ENCODE measurements at places on chromosomes 7 and 10.
A peak's percentile ranks its signal among the peaks of the same experiment; 100 is the strongest.

DNA sequence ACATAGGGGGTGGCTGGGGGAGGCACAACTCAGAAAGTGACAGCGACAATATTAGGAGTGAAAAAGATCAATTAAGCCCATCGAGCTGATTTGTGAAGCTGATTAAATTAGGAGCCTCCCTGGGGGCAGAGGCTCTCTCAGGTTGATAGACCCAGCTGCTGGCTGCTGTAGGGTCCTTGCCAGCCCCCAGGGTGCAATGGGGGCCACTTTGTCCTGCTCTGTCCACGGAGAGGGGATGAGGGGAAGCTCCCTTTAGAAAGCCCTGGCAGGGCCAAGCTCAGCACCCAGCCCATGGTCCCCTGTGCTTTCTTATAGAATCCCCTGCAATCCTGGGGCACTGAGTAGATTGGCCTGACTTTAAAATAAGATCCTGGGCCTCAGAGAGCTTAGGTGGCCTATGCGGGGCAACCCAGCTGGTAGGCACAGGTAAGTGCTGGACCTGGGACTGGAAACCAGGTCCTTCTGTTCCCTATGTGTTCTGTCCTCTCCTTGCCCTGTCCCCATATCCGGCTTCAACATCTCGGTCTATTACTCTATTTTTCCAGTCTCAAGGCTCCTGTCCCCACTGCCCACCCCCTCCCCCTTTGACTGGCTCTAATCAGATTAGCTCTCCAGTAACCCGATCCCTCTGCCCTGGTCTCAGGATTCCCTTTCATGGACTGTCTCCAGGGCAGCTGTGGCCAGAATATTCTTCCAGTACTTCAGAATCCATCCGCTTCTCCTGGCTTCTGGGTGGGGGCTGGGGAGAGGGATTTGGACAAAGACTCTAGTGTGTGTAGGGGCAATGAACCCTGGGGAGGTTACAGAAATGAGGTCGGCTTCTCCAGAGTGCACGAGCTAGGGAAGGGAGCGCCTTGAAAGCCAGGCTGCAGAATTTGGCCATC lies 259.6 kb downstream of the RPS24 start:
- DNase-seq: no peak

GRCh38 chr7:96277921-96278320 lies 44.0 kb downstream of the SLC25A13 start:
- DNase-seq: no peak

GRCh38 chr7:101740981-101741725 lies 76.3 kb upstream of the CUX1 start:
- no peak for DNase-seq

DNA sequence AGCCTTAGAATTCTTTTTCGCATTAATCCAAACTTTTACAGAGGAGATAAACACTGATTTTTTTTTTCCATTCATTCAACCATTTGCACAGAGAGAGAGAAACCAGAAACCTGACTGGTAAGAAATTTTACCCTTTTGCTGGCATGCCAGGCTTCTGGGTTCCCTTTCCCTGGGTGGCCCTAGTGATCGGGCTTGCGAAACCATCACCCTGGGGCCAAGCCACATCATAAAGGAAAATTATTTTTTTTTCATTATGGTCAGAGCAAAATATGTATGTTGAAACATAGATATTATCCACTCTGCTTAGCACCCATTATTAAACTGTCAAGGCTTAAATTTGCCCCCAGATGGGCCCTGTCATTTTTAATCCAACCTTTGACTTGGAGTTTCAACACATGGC lies 55.4 kb upstream of the INHBA start:
- no peak for DNase-seq

- DNase-seq: no peak
Observed at GRCh38 chr10:1402816-1403507, 334.4 kb downstream of the ADARB2 start.

DNA sequence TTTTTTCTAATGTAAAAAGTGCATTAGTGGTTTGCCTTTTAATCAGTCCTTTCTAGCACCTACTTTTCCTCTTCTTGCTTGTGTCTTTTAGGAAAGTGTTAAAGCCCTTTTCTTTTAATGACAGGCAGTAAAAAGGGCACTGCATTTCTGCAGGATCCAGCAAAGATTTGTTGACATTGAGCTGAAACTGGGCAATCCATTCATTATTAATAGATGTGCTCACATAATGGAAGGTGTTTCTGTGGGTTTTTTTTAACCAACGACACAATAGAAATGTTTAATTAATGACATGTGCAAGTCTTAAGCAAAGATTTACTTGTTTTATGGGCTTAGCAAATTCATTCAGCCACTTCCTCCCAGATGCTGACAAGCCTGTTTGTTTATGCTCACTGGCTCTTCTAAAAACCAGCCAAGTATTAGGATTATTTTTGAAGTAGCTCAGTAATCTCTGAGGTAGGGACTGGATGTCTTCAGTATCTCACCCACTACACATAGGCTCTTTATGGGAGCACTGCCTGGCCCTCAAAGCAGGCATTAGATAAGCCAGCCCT lies 1201.1 kb downstream of the SORCS1 start:
- DNase-seq: no peak

DNA sequence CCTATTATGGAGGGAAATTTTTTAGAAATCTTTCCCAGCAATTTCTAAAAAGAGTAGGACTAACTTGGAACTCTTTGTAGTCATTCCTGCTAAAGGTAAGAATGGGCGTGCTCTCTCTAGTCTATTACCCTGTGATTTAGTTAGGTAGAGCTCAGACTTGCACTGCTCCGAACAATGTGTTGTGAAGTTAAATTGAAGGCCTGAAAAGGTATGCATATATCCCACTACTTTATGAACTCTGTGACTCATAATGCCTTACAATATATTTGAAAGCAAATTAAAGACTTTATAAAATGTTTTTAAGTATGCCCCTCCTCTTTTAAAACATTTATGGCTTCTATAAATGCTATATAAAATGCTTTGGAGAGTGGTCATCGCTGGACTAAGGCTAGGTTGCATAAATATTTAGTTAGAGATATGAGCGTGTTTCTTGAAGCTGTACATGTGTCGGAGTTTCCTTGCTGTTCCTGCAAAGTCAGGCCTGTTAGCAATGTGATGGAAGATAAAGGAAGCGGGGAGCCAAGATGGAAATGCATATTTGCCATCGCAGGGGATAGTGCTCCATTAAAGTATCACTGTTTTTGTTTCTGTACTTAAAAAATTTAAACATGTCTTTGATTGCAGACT lies 761.4 kb downstream of the LRMDA start:
- no peak for DNase-seq

GRCh38 chr10:29414501-29414900 lies 125.6 kb downstream of the LYZL1 start:
- no peak for DNase-seq

- no peak for DNase-seq
Observed at GRCh38 chr10:48940372-48940771, 732 bp upstream of the LRRC18 start.

GRCh38 chr10:44307691-44308090 lies 77.2 kb downstream of the CXCL12 start:
- no peak for DNase-seq

DNA sequence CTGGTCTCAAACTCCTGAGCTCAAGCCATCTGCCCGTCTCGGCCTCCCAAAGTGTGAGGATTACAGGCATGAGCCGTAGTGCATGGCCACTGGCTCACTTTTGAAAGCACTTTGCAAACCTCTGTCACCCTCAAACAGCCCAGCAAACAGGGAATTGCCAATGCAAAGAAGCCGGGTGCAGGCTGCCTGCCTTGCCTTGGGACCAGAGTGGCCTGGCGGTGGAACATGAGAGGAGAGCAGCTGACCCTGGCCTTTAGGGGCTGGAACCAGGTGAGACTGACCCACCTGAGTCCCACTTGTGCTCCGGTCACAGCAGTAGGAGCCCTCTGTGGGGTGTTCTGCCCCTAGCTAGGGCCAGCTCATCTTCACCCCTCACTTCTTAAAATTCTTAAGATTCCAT lies 237.1 kb upstream of the GALNT17 start:
- no peak for DNase-seq

DNA sequence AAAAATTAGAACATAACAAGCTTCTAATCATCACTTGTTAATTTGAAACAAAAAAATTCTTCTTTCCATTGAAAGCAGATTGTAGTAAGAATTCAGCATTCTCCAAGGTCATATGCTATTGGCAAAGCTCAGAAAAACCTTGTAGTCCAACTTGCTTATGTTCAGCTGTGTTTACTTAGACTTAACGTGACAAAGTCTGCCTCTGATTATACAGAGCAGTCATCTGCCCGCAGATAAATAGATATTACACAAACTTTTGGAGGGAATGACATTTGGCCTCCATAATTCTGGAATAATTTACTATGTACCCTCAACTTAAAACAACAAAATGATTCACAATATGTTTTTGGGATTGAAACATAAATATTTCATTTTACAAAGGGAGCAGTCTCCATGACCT lies 45.8 kb downstream of the MKX start:
- DNase-seq: no peak

GRCh38 chr10:79347894-79348639 lies 798 bp downstream of the PPIF start:
- peak; percentile 35 for DNase-seq

- no peak for DNase-seq
Observed at GRCh38 chr10:68163735-68164134, 54.4 kb downstream of the MYPN start.

DNA sequence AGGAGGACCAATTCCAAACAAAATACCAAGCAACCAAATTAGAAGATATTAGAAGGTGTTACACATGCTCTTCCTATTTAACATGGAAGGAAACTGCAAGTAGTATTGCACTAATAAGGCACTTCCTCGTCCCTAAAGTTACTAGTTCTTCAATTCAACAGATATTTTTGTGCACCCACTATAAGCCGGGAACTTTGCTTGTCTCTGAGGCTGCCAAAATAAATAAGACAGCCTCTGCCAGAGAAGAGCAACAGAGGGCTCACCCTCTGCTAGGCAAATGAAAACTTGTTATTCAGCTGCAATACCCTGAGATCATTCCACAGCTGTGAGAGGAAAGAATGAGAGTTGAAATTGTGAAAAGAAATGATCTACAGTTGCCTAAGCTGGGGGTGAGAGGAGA lies 37.4 kb upstream of the GSAP start:
- DNase-seq: no peak

GRCh38 chr10:114538181-114538906 lies 119.7 kb downstream of the ABLIM1 start:
- DNase-seq: peak; percentile 32

GRCh38 chr7:151008511-151009323 lies 15.6 kb downstream of the ATG9B start:
- peak; percentile 75 for DNase-seq

GRCh38 chr10:70662362-70663220 lies 9.7 kb upstream of the ADAMTS14 start:
- no peak for DNase-seq

DNA sequence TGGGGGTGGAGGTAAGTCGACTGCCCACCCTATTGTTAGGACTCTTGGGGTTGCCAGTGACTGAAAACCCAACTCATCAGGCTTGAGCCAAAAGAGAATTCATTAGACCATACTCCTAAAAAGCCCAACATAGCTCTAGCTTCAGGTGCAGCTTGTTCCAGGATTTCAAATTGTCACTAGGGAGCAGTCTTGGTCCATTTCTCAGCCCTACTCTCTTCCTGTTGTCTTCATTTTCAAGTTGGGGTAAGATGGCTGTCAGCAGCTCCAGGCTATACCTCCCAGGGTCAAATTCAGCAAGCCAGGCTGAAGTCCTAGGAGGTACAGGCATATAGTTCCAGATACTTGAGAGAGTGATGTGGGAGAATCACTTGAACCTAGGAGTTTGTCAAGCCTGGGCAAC lies 14.9 kb upstream of the COL13A1 start:
- DNase-seq: no peak

DNA sequence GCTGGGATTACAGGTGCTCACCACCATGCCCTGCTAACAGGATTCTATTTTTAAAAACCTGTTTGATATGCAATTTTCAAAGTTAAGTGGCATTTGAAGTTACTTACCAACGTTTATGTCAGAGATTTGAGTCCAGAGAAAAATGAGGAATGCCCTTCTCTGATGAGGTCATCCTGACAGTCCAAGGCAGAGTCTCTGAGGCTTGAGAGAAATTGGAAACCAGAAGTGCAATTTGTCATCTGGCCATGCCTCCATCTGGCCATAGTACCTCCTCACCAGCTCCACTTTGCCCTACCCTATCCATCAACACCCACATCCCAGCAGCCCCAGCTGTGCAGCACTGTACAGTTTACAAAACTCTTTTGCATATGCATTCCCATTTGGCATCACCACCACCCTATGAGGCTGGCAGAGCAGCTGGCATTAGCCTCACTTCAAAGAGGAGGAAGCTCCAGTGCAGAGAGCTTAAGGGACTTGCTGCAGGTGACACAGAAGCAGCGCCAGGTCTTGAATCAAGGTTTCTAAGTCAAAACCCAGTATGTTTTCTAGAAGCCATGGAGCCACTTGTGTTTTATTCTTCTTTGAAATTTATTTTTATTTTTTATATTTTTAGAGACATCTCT lies 54.5 kb upstream of the PDZD8 start:
- DNase-seq: no peak

- DNase-seq: no peak
Observed at GRCh38 chr10:28281726-28282315, 21.0 kb downstream of the MPP7 start.

- no peak for DNase-seq
Observed at GRCh38 chr7:24778543-24779282, 21.4 kb upstream of the GSDME start.

GRCh38 chr7:83655951-83656556 lies 7.1 kb upstream of the SEMA3E start:
- DNase-seq: no peak

GRCh38 chr7:2837496-2837895 lies 6.6 kb downstream of the GNA12 start:
- DNase-seq: no peak

DNA sequence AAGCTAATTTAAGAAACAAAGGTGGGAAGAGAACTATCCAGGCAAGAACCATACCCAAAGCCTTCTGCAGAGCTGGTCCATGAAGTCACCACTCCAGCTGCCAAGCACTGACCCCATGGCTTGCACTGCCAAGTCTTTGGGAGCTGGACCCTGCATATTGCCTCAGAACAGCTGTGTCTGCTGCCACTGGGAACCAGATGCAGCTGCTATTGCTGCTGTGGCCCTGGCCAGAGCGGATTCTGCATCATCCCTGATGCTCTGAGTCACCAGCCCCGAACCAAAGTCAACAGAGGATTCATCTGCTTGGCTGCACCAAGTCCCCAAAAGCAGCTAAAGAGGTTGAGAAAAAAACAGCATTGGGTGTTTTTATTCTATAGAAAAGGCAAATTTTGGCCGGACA lies 39.2 kb upstream of the GSAP start:
- DNase-seq: no peak

DNA sequence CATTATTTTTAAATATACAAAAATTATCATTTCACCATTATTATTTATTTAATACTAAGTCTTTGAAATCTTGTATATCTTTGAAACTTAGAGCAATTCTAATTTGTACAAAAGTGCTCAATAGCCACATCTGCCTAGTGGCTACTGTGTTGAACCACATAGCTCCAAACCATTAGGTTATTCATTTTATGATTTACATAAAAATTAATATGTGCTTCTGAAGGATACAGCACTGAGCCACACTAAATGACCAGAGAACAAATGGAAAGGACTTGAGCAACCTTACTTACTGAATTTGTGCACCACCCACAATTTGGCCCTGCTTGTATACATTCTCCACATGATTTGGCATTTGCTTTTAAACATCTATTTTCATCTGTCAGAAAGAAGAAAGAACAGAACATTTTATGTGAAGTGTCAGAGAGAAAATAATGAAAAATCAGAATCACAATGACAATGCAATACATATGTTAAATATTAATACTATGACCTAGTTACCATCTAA lies 25.8 kb downstream of the ITGB1 start:
- no peak for DNase-seq

Data from activated naive CD4-positive, alpha-beta T cell (primary cell).